Neural progenitor cell (in vitro differentiated cells): ENCODE measurements at places on chromosomes 5 and 9.
A peak's percentile ranks its signal among the peaks of the same experiment; 100 is the strongest.

DNA sequence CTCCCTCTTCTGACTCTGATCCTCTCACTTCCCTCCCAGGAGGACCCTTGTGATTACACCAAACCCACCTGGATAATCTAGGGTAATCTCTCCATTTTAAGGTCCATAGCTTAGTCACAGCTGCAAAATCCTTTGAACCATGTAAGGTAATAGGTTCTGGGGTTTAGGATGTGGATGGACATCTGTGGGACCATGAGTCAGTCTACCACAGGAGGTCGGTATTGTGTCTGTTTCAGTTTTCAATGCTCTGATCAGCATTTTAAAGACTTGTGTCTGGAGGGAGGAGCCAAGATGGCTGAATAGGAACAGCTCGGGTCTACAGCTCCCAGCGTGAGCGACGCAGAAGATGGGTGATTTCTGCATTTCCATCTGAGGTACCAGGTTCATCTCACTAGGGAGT lies 112.6 kb downstream of the CAVIN4 start:
- DNase-seq, result no peak

- DNase-seq, result no peak
These were observed 152.5 kb downstream of the DMRT2 start for GRCh38 chr9:1202512-1203280.

DNA sequence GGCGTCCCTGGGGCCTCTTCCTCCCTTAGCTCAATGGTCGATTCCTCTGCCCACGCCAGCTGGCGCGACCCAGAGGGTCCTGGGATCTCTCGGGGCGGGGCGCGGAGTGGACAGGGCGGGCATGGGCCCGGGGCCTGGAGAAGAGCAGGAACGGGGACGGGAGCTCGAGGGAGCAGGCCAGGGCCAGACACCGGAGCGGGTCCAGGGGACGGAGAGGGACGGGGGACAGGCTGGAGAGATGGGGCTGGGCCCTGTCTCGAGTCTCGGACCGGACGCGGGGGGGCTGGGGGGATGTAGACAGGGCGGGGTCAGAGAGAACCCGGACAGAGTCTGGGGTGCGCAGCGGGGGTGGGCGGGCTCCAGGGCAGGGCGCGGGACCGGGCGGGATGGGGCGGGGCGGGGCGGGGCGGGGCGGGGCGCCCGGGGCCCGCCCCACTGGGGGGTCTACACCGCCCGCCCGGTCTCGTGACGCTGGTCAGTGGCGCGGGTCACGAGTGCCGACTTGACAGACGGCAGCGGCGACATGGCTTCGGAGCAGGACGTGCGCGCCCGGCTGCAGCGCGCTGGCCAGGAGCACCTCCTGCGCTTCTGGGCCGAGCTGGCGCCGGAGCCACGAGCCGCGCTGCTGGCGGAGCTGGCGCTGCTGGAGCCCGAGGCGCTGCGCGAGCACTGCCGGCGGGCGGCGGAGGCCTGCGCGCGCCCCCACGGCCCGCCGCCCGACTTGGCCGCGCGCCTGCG lies at the start of gene UAP1L1:
TSS of gene UAP1L1 (plus strand) at position 508 of the 738 bp plus-strand sequence. CDS start at position 524, 16 bp downstream.
- peak; percentile 75 for DNase-seq

- DNase-seq, result peak; percentile 26
These were observed 682 bp downstream of the MAN1B1 start for GRCh38 chr9:137087409-137087925.

GRCh38 chr5:177357146-177357458 lies 622 bp upstream of the RGS14 start:
- DNase-seq, result no peak
